ENCODE measurements at places on chromosomes 5 and 9. TPM values are rescaled to one million over a fixed set of nuclear protein-coding genes. Genes with fewer than 3 reads are reported as not detected.

Gene C1QTNF3
- total RNA-seq, result 5.9 TPM

Gene ASPN
- 7.0 TPM for total RNA-seq

Gene FGF1
- 2.2 TPM for total RNA-seq

Gene MBLAC2
- 10.2 TPM for total RNA-seq

Gene TNFSF8
- total RNA-seq, result 1.3 TPM

Gene YIPF5
- total RNA-seq, result 42.0 TPM

Gene DAB2IP
- total RNA-seq, result 48.7 TPM

Gene NRG2
- total RNA-seq, result 4.5 TPM

Gene SMC5
- total RNA-seq, result 24.7 TPM

Gene TTC23L
- total RNA-seq, result 0.48 TPM

Gene PCDHB10
- 0.60 TPM for total RNA-seq

Gene SPRY4
- 7.9 TPM for total RNA-seq

Gene MARCHF11
- total RNA-seq, result not detected
